Neural cell (in vitro differentiated cells): ENCODE measurements at places on chromosomes 16 and 17. TPM values are rescaled to one million over a fixed set of nuclear protein-coding genes. Genes with fewer than 3 reads are reported as not detected.

The CEMP1 gene
- polyA plus RNA-seq, result 0.46 TPM in 1 of 2 replicates, not detected in the other

The ZNF286A gene
- 98.1 and 133 TPM in 2 replicates for polyA plus RNA-seq

The GUCY2D gene
- polyA plus RNA-seq, result 0.07 and 0.10 TPM in 2 replicates

The PNMT gene
- 1.5 TPM in 1 of 2 replicates, not detected in the other for polyA plus RNA-seq

The MT4 gene
- not detected in 2 replicates for polyA plus RNA-seq

The FTSJ3 gene
- polyA plus RNA-seq, result 23.2 and 25.8 TPM in 2 replicates

The SLC5A2 gene
- not detected in 2 replicates for polyA plus RNA-seq

The SLC6A4 gene
- polyA plus RNA-seq, result 1.1 TPM in 2 replicates

The TSPAN10 gene
- polyA plus RNA-seq, result not detected in 2 replicates

The IL4R gene
- 0.07 and 0.18 TPM in 2 replicates for polyA plus RNA-seq

The HBM gene
- polyA plus RNA-seq, result not detected in 2 replicates

The CX3CL1 gene
- polyA plus RNA-seq, result 3.8 and 4.9 TPM in 2 replicates

The CYTH1 gene
- 120 and 131 TPM in 2 replicates for polyA plus RNA-seq
